CD4-positive, alpha-beta memory T cell (primary cell): ENCODE measurements at places on chromosomes 12 and 14. TPM values are rescaled to one million over a fixed set of nuclear protein-coding genes. Genes with fewer than 3 reads are reported as not detected.
A peak's percentile ranks its signal among the peaks of the same experiment; 100 is the strongest.

DNA sequence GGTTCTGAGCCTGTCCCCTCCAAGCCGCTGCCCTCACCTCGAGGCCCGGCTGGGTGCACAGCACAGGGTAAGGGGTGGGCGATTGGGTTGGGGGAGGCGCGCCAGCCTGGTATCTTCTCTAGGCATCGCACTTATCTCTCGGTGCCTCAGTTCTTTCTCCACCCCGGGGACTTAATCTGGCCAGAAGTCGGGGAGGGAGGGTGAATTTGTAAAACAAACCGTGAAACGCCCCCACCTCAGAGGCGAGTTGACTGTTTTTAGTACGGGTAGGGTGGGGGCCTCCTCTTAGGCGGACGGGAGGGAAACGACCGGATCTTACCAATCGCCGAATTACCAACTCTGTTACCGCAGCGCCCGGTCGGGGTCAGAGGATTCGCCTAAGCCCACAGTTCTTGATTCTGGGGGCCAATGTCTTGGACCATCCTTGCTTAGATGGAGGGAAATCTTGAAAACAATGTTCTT is 1.4 kb upstream of the TBX3 start:
- peaks cover 8% of the 10 kb centered on the region for H3K4me1 ChIP-seq
- no peak for DNase-seq
- no peaks in the 10 kb centered on the region for H3K36me3 ChIP-seq
- H3K27me3 ChIP-seq, result peaks cover 70% of the 10 kb centered on the region

- peak; percentile 40 for DNase-seq
- H3K4me3 ChIP-seq, result peak within 1 kb of the TSS; percentile 36
- no peaks in the 10 kb centered on the region for H3K27me3 ChIP-seq
- no peak within 1 kb of the TSS for H3K27ac ChIP-seq
- peaks cover 16% of the 10 kb centered on the region for H3K4me1 ChIP-seq
Measured at GRCh38 chr14:104865081-104865630, at the start of gene CEP170B. TSS of gene CEP170B (plus strand) at chr14:104865268. CDS start at chr14:104868451, 3,183 bp downstream.

- no peak overlapping the region for H3K27ac ChIP-seq
- DNase-seq, result no peak
- H3K27me3 ChIP-seq, result no peaks in the 10 kb centered on the region
- H3K36me3 ChIP-seq, result no peaks in the 10 kb centered on the region
Measured at GRCh38 chr14:83473416-83474235, 1940.0 kb upstream of the SEL1L start.

DNA sequence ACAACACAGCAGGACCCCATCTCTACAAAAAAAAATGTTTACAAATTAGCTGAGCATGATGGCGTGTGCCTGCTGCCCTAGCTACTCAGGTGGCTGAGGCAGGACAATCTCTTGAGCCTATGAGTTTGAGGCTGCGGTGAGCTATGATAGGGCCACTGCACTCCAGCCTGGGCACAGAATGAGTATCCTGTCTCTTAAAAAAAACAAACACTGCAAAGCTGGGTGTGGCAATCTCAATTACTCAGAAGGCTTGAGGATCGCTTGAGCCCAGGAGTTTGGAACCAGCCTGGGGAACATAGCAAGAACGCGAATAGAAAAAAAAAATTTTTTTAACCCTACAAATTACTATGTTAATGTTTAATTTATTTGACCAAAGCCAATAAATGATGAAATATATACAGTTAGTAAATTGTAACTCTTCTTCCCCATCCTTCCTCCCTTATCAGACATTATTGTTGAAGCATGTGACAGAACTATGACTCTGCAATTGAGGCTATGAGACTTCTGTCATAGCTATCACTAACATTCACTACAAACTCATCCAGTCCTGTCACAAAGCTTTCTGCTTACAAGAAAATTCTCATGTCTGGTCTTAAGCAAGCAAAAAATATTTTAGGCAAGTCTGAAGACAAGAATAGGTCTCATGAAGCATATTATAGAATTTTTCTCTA is 9.8 kb downstream of the BTBD7 start:
- H3K4me3 ChIP-seq, result no peak overlapping the region
- peaks cover 18% of the 10 kb centered on the region for H3K4me1 ChIP-seq
- H3K27me3 ChIP-seq, result no peaks in the 10 kb centered on the region
- no peak for DNase-seq
- no peak overlapping the region for H3K27ac ChIP-seq
- peaks cover 3% of the 10 kb centered on the region for H3K36me3 ChIP-seq

GRCh38 chr14:100193417-100194357 is 34.2 kb upstream of the DEGS2 start:
- H3K27me3 ChIP-seq, result no peaks in the 10 kb centered on the region
- no peak for DNase-seq
- peak overlapping the region; percentile 45 for H3K4me3 ChIP-seq
- peaks cover 13% of the 10 kb centered on the region for H3K4me1 ChIP-seq

DNA sequence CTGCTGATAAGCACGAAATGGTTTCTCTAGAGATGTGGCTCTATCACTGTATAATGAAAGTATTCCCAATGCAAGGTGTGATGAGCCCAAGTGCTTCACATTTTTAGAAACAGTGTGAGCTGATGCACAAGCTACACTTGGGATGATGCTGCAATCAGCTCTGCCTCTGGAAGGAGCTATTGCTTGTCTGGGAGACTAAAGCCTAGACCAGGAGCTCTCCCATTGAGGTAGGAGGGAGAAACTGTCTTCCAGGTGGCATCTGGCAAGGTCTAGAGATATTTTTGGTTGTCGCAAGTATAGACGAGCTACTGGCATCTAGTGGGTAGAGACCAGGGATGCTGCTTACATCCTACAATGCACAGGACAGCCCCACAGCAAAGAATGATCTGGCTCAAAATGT is 42.0 kb downstream of the HECTD4 start:
- H3K36me3 ChIP-seq, result no peaks in the 10 kb centered on the region
- no peak for DNase-seq
- peaks cover 15% of the 10 kb centered on the region for H3K4me1 ChIP-seq
- H3K27me3 ChIP-seq, result no peaks in the 10 kb centered on the region
- H3K4me3 ChIP-seq, result no peak overlapping the region
- H3K27ac ChIP-seq, result no peak overlapping the region

DNA sequence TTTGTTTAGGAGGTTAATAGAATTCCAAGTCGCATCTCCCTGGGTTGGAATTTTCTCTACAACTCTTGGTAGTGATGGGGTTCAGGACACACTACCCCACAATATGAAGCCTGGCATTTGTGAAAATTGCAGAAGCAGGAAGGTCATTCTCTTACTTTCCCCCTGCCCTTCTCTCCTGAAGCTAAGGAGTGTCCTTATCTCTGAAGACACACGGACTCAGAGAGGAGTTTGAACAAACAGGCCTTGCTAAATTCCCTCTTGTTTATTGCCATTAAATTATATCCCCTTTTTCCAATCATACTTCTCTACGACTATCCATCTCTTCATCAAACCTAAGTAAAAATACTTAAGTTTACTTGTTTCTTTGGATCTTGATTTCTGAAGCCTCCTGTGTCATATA is 443.0 kb downstream of the RAD51B start:
- H3K27me3 ChIP-seq, result no peaks in the 10 kb centered on the region
- DNase-seq, result no peak
- no peak overlapping the region for H3K4me3 ChIP-seq
- peaks cover 59% of the 10 kb centered on the region for H3K4me1 ChIP-seq

- no peaks in the 10 kb centered on the region for H3K36me3 ChIP-seq
- no peak overlapping the region for H3K27ac ChIP-seq
- H3K27me3 ChIP-seq, result no peaks in the 10 kb centered on the region
- H3K4me3 ChIP-seq, result no peak overlapping the region
- H3K4me1 ChIP-seq, result no peaks in the 10 kb centered on the region
Measured at GRCh38 chr12:23830210-23830609, 119.3 kb downstream of the SOX5 start.

GRCh38 chr12:47818467-47819137 is 1.1 kb downstream of the HDAC7 start:
- H3K27ac ChIP-seq, result peak overlapping the region; percentile 79
- H3K36me3 ChIP-seq, result no peaks in the 10 kb centered on the region
- peak overlapping the region; percentile 79 for H3K4me3 ChIP-seq
- DNase-seq, result peak; percentile 32
- no peaks in the 10 kb centered on the region for H3K27me3 ChIP-seq

- H3K4me3 ChIP-seq, result no peak overlapping the region
- H3K36me3 ChIP-seq, result no peaks in the 10 kb centered on the region
- no peak for DNase-seq
- no peaks in the 10 kb centered on the region for H3K27me3 ChIP-seq
- H3K27ac ChIP-seq, result no peak overlapping the region
Measured at GRCh38 chr14:26828741-26829140, 230.9 kb upstream of the NOVA1 start.

- peaks cover 22% of the 10 kb centered on the region for H3K4me1 ChIP-seq
- no peaks in the 10 kb centered on the region for H3K36me3 ChIP-seq
- H3K27ac ChIP-seq, result no peak overlapping the region
- DNase-seq, result no peak
- H3K4me3 ChIP-seq, result no peak overlapping the region
- H3K27me3 ChIP-seq, result no peaks in the 10 kb centered on the region
Measured at GRCh38 chr12:944211-944610, 5.3 kb downstream of the RAD52 start.

GRCh38 chr12:120337730-120338129 is 10.2 kb upstream of the PLA2G1B start:
- H3K4me3 ChIP-seq, result no peak overlapping the region
- no peaks in the 10 kb centered on the region for H3K4me1 ChIP-seq
- H3K36me3 ChIP-seq, result no peaks in the 10 kb centered on the region
- no peak for DNase-seq
- no peaks in the 10 kb centered on the region for H3K27me3 ChIP-seq
- H3K27ac ChIP-seq, result no peak overlapping the region

GRCh38 chr14:69149461-69150244 is 3.3 kb downstream of the DCAF5 start:
- no peaks in the 10 kb centered on the region for H3K27me3 ChIP-seq
- H3K36me3 ChIP-seq, result peaks cover 8% of the 10 kb centered on the region
- no peak overlapping the region for H3K4me3 ChIP-seq
- DNase-seq, result no peak

DNA sequence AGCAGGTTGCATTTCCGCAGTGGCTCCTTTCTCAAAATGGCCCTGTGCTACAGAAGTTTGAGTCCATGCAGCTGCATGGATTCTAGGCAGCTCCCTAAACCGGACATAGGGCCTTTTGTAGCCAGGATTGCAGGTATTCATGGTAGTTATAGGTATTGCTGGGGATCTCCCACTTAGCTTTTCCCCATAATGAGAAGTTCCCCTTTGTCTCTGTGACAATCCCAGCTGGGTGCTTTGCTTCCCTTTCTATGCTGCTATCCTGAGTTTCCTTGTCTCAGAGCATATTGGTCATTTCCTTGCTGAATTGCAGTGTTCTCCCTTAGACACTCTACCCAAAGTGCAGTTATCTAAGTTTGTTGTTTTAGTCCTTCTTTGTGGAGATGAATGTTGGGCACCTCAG is 120.9 kb upstream of the MIS18BP1 start:
- H3K4me1 ChIP-seq, result no peaks in the 10 kb centered on the region
- no peaks in the 10 kb centered on the region for H3K27me3 ChIP-seq
- no peaks in the 10 kb centered on the region for H3K36me3 ChIP-seq
- no peak for DNase-seq
- H3K27ac ChIP-seq, result no peak overlapping the region
- no peak overlapping the region for H3K4me3 ChIP-seq

DNA sequence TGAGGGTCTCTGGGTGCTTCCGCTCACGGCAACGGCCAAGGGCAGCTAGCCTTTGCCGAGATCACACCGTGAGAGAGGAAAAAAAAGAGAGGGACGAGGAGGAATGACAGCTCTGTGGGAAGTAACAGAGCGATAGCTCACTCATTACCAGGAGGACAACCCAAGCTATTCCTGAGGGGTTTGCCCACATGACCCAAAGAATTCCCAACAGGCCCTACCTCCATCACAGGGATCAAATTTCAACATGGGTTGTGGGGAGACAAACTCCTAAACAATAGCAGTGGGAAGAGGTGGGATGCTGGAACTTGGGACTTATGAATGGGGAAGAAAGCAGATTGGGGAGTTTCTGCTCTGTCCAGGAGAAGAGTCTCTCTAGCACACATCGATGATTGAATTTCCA is 180.6 kb downstream of the LRRK2 start:
- H3K27ac ChIP-seq, result no peak overlapping the region
- H3K4me3 ChIP-seq, result no peak overlapping the region
- no peaks in the 10 kb centered on the region for H3K36me3 ChIP-seq
- no peaks in the 10 kb centered on the region for H3K4me1 ChIP-seq
- DNase-seq, result no peak
- no peaks in the 10 kb centered on the region for H3K27me3 ChIP-seq

DNA sequence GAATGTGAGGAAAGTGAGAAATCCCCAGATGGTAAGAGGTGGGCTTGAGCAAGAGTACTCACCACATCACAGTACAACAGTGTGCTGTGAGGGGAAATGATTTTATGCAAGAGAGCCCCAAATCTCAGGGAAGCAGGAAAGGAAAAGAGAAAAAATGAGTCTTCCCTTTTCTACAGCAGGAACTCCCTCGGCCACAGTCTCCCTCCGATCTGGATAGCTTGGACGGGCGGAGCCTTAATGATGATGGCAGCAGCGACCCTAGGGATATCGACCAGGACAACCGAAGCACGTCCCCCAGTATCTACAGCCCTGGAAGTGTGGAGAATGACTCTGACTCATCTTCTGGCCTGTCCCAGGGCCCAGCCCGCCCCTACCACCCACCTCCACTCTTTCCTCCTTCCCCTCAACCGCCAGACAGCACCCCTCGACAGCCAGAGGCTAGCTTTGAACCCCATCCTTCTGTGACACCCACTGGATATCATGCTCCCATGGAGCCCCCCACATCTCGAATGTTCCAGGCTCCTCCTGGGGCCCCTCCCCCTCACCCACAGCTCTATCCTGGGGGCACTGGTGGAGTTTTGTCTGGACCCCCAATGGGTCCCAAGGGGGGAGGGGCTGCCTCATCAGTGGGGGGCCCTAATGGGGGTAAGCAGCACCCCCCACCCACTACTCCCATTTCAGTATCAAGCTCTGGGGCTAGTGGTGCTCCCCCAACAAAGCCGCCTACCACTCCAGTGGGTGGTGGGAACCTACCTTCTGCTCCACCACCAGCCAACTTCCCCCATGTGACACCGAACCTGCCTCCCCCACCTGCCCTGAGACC is 7.8 kb downstream of the ATN1 start:
- peaks cover 6% of the 10 kb centered on the region for H3K36me3 ChIP-seq
- H3K4me3 ChIP-seq, result no peak overlapping the region
- H3K27me3 ChIP-seq, result no peaks in the 10 kb centered on the region
- DNase-seq, result peak; percentile 41

The R3HDM2 gene
- polyA plus RNA-seq, result 19.4 TPM

The NELL2 gene
- 92.8 TPM for polyA plus RNA-seq

The MGP gene
- polyA plus RNA-seq, result not detected

The SLC10A1 gene
- not detected for polyA plus RNA-seq

The RGS6 gene
- not detected for polyA plus RNA-seq

The ANKRD33 gene
- polyA plus RNA-seq, result not detected

The CCDC38 gene
- not detected for polyA plus RNA-seq

The NEMP1 gene
- 4.6 TPM for polyA plus RNA-seq
